Stimulated activated CD4-positive, alpha-beta T cell treated with anti-CD3 and anti-CD28 coated beads, Interleukin-15, amount 100 ng/mL, for 1 hour (primary cell): ENCODE measurements at places on chromosomes 4 and X.

DNA sequence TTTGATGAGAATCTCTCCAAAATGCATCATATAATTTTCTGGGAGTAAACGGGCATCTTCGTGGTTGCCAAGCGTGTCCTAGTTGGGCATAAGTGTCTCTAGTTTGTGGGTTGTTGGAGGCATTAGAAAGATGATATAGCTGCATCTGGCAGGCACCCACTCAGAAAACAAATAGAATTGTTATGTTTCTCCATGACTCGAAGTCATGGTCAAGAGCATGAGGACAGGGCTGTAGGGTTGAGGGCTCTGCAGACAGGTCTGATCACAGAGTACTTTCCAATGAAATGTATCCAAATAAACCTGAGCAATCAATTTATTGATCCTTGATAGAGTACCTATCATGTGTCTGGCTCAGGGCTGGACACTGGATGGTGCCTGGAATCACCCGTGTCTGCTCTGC, 82.7 kb downstream of the SORCS2 start:
- DNase-seq = no peak

- DNase-seq = no peak
Measured at GRCh38 chr4:40763228-40763716, 13.5 kb downstream of the NSUN7 start.

- DNase-seq = no peak
Measured at GRCh38 chr4:105555409-105555808, 3.0 kb downstream of the ARHGEF38 start.

DNA sequence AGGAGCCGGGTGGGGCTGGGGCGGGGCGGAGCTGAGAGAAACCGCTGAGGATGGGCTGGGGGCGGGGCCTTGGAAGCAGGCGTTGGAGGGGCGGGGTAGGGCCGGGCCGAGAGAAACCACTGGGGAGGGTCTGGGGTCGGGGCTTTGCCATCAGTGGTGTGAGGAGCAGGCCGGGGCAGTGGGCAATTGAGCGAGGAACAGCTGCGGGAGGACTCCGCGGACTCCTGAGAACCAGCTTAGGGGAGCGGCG, 1.3 kb upstream of the EOLA2 start:
- no peak for DNase-seq

DNA sequence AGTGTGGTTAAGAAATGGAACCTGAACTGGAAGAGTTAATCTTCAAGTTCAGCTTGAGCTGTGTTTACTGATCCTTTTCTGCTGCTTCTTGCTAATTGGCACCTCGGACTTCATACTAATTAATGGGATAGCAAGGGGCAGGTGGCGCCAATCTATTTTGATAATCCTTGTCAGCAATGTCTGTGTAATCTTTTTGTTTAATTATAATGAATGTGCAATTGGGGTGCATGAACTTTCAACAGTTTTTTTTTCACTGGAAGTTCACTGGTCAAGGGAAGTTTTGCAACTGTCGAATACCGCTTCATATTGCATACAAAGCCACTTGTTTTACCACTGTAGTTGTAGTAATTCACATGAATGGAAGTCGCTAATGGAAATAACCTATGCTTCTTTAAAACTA, 261.0 kb downstream of the BMPR1B start:
- DNase-seq = no peak

DNA sequence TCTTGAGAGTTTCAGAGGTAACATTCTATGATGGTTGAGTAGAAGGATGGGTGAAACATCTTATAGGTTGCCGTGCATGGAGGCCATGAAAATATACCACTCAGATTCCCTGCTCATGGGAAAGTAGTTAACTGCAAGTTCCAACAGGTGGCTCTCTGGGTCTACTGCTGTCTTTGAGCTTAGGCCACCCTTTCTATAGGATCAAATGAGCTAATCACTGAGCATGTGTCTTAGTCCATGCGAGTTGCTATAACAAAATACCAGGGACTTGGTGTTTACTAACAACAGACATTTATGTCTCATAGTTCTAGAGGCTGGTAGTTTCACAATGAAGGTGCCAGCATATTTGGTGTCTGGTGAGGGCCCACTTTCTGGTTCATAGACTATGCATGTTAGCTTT, 144.8 kb upstream of the UNC5C start:
- DNase-seq = no peak

DNA sequence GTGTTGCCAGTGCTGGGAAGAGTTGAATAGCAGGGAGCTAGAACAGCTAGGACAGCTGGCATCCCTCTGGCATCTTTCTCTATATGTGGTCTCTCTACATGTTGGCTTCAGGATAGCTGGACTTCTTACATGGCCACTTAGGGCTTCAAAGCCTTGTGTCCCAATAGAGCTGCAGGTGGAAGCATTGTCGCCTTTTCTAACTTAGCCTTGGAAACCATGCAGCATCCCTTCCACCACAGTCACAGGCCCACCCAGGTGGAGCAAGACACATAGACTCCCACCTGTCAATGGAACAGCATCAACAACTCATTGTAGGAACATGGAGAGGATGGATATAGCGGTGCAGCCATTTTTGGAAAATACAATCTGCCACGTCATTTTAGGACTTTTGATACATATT, 149.0 kb downstream of the AASDH start:
- DNase-seq = no peak

- no peak for DNase-seq
Measured at GRCh38 chr4:60400593-60400992, 799.5 kb upstream of the ADGRL3 start.

GRCh38 chr4:145681956-145682355, 2.0 kb downstream of the C4orf51 start:
- no peak for DNase-seq

DNA sequence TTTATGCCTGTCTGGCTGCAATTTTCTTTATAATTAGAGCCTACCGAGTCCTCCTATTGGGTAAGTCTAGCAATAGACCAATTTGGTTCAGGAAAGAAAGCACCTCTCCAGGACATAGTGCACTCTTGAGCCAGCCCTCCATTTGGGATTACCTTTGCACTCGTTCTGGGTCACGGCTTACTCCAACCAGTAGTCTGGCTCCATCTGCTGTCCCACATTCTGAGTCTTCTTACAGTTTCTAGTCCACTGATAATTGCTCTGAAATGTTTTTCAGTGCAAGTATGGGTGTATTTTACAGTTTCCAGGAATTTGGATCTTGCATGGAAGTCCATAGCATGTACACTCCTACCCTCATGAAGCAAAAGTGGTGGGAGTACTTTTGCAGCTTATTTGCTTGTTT, 34.8 kb upstream of the USP51 start:
- no peak for DNase-seq
